ENCODE measurements at places on chromosomes 7 and 10.
A peak's percentile ranks its signal among the peaks of the same experiment; 100 is the strongest.

DNA sequence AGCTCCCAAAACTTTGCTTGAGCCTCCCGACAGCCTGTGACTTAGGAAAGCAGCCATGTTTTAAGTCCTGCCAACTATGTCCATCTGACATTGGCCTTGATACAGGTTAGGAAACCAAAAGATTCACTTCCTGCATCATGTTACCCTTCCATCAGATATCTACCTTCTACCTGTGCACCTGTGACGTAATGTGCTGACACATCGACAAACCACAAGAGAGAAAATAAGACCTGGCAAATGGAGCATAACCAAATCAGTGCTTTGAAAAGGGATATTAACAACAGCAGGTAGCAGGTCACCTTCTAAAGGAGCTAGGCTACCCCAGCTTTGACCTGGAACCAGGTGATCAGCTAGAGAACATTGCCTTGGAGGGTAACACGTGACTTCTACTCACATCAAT is 14.8 kb upstream of the PRR15 start:
- no peak for DNase-seq

DNA sequence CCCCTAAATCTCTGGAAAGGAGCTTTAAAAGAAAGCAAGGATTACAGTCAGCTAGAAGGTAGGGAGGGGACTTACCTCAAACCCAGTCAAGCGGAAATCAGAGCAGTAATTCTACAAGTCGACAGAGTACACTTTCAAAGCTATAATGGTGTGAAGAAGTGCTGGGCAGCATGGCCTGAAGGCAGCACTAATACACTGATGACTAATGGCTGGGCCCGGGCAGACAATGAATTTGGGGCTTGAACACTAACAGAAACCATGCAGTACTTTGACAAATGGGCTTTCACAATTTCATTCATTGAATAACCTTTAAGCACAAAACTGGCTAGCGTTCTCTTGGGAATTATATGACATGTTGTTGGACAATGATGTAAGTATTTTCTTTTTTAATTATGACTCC is 4.7 kb downstream of the GLI3 start:
- DNase-seq, result no peak

DNA sequence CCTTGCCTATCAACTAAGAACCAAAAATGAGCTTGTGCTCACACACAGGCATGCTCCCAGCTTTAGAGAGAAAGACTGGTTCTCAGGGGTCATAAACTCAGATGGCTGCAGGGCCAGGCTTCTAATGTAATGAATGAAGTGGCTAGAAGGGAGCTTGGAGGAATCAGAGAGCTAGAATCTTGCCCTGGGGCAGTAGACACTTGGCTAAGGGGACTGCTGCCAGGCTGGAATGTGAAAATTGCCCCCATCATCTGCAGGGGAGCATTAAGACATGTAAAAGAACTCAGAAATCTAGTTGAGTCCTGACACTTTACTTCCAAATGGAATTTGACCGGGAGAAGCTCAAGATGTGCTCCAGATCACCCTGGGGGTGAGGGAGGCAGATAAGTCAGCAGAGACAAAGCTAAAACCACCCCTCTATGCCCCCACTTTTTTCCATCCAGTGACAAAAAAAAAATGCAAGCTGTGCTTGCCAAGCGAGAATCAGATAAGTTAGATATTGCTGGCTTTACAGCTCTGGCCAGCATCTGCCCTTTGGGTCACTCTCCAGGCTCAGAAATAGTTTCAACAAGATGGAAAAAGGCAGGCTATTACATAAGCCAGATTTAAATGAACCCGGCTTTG is 2.3 kb upstream of the SLC16A9 start:
- DNase-seq, result no peak

GRCh38 chr10:101319241-101319915 is 34.6 kb upstream of the BTRC start:
- no peak for DNase-seq

- DNase-seq, result no peak
Observed at GRCh38 chr7:138941545-138941944, 39.6 kb downstream of the KIAA1549 start.

- DNase-seq, result no peak
Observed at GRCh38 chr10:49761201-49761788, 828 bp downstream of the OGDHL start.

GRCh38 chr7:72335561-72336381 is 76.4 kb downstream of the CALN1 start:
- DNase-seq, result no peak

DNA sequence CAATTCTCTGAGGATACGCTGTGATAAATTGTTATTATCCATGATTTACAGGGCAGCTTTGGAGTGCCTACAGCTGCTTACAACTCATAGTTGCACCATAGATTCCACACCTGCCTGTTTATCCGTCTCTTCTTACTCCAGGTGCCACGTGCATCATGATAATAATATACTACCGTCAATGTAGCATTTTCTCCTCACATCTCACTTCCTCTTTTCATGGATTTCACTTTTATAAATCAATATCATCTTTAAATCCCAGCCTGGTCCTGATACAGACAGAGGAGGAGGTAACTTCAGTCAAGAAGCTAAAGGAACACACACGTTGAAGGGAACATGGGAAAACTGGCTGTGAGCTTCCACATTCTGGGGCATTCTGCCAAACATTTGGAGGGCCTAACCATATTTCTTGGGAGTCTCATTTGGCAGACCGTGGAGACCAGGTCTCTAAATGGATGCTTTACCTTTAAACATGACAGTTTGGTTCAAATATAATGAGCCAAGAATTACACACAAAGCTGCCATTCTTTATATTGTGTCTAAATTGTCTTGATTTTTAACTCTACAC is 2.4 kb downstream of the CH25H start:
- DNase-seq, result no peak

DNA sequence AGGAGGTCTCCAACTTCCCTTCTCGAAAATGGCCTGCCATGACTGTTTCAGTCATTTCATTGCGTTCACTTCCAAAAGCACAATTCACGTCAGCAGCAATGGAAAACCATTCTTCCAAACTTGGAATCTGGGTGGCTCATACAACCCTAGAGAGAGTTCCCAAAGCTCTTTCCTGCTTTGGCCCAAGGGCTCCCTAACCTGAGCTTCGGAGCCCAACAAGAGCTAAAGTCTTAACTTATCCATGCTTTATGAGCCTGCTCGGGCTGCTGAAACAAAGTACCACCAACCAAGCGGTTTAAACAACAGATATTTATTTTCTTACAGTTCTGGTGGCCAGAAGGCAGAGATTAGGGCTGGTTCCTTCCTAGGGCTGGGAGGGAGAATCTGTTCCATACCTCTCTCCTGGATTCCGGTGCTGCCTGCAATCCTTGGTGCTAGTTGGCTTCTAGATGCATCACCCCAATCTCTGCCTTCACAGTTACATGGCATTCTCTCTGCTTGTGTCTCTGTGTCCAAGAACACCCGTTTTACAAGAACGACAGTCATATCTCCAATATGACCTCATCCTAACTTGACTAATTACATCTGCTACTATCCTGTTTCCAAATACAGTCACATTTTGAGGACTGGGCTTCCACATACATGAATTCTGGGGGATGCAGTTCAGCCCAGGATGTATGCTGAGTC is 33.5 kb downstream of the CAMK2B start:
- no peak for DNase-seq

- no peak for DNase-seq
Observed at GRCh38 chr10:13701157-13701919, 114.6 kb downstream of the PRPF18 start.

GRCh38 chr10:36224431-36224985 is 582.4 kb upstream of the FZD8 start:
- no peak for DNase-seq

GRCh38 chr7:122535086-122535485 is 163.8 kb downstream of the RNF133 start:
- DNase-seq, result no peak

DNA sequence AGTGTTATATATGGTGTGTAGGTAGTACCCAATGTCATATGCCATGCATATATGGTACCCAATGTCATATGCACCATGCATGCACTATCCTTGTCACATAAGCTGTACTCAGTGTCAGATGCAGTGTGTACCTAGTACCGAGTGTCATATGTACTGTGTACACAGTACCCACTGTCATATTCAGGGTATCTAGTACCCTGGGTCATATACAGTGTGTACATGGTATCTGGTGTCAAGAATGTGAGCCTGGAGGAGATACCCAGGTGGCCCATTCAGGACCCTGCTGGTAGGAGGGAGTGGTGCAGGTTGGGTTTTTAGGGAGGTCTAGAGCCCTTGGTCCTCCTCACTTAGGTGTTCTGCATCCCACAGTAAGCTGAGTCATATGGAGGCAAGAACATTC is 1.8 kb downstream of the ZMYND11 start:
- DNase-seq, result no peak

DNA sequence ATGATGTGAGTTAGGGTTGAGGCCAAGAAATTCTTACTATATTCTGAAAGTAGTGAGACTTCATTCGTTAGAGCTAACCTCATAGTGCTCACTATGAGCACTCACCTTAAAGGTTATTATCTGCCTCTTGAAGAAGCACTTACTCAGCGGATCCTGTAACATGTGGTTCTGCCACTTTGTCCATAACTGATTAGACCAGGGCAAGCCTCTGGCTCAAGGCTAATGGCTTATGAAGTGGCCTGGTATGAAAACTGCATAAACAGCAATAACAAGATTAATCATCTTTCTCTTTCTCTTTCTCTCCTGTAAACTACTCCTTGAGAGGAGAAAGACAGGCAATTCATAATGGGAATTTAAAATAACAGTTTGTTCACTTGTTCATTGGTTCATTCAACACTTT is 82.8 kb downstream of the MAPK8 start:
- DNase-seq, result no peak

DNA sequence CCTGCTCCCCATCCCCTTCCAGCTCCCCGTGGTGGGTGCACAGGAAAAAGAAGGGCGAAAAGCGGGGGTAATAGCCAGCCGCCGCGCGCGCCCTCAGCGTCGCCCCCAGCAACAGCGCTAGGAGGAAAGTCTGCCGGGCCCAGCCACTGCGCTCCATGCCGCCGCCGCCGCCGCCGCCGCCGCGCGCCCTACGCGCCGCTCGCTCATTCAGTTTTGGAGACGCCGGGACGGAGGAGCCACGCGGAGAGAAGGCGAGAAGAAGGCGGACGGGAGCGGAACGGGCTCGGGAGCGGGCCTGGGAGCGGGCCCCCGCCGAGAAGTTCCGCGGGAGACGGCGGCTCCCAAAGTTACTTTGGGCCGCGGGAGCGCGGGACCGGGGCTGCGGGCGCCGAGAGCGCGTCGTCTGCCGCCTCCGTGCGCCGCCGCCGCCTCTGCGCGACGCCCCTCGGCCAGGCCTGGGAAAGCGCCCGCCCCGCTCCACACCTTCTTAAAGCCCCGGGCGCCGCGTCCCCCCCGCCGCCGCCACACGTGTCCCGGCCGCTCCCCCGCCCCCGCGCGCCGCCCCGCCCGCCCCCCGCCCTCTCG is at the start of gene RELN:
Gene RELN, minus strand, starts transcription at position 459 of the 585 bp plus-strand sequence. Its CDS starts 302 bp downstream, at position 157.
- peak; percentile 71 for DNase-seq

GRCh38 chr7:114539575-114539974 is 125.0 kb downstream of the FOXP2 start:
- peak; percentile 43 for DNase-seq

DNA sequence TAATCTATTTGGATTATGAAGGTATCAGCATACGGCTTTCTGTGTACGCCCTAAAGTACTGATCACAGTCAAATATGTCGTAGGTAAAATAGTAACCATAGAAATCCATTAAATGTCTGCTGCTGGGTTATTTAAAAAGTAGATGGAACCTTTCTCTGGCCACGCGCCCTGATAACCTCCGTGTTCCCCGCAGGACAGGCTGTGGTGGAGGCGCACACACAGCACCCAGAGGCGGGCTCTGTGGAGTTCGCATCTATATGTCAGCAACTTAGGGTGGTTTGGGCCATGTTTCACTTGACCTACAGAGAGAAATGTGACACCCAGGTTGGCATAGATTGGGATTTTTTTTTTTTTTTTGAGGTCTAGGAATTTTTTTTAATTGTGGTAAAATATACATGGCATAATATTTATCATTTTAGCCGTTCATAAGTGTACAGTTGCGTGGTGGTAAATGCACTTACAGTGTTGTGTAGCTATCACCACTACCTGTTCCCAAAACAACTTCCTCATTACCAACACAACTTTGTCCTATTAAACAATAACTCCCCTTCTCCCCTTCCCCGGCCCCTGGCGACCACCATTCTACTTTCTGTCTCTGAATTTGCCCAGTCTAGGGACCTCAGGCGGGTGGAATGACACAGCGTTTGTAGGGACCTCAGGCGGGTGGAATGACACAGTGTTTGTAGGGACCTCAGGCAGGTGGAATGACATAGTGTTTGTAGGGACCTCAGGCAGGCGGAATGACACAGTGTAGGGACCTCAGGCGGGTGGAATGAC is 15.4 kb downstream of the PPP2R2D start:
- DNase-seq, result no peak

DNA sequence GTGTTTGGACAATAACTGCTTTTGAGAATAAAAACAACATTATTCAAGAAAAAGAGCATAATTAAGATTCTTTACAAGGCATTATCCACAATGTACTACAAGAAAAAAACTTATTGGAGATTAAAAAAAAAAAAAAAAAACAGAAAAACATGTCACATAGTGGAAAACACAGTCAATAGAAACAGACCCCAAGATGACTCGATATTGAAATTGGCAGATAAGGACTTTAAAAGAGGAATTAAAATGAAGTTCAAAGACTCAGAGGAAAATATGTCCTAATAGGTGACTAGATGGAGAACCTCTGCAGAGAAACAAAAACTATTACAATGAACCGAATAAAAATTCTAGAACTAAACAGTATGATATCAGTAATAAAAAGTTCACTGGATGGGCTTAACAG is 248.9 kb downstream of the CALN1 start:
- DNase-seq, result no peak

GRCh38 chr7:6640246-6640721 is 3.2 kb downstream of the ZNF316 start:
- no peak for DNase-seq

- DNase-seq, result no peak
Observed at GRCh38 chr7:118615-119391, 73.6 kb upstream of the FAM20C start.

DNA sequence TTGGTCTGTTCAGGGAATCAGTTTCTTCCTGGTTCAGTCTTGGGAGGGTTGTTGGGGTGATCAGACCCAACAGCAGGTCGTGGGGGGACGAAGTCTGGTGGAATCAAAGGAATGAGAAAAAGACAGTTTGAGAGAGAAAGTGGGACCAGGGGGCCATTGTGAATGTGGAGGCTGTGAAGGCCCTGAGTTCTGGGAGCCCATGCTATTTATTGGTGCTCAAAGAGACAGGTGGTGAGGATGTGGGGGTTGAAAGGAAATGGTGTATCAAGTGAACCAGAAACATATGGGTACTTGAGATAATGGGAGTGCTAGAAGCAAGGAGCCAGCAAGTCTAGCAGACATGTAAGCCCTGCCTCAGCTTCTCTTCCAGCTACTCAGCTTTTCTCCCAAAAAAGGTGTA is 84.1 kb downstream of the CCSER2 start:
- no peak for DNase-seq

- DNase-seq, result no peak
Observed at GRCh38 chr10:87547734-87548311, 43.1 kb downstream of the MINPP1 start.

Data from NCI-H1092 treated with DMSO at 0.1 percent for 48 hours (cell line).